ENCODE measurements at places on chromosomes 5 and 9.

DNA sequence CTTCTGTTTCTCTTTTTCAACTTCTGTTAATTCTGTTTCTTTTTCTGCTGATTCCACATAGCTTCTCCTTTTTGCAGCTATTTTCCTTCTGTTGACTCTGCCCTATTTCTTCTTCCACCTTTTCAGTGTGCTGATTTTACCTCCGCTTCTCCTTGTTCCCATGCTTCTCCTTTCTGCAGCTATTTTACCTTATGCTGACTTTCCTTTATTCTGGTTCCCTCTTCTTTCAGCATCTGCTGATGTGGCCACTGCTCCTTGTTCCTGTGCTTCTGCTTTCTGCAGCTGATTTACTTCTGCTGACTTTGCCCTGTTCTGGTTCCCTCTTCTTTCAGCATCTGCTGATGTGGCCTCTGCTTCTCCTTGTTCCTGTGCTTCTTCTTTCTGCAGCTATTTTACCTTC is 58.8 kb downstream of the HACD4 start:
- no peaks in the 10 kb centered on the region for H3K36me3 ChIP-seq
- DNase-seq: no peak

GRCh38 chr9:2849941-2850340 is 6.0 kb upstream of the PUM3 start:
- no peaks in the 10 kb centered on the region for H3K27me3 ChIP-seq
- no peak overlapping the region for H3K27ac ChIP-seq
- H3K4me1 ChIP-seq: peaks cover 2% of the 10 kb centered on the region
- no peak overlapping the region for H3K4me3 ChIP-seq
- no peaks in the 10 kb centered on the region for H3K36me3 ChIP-seq

GRCh38 chr9:72444435-72444834 is 77.0 kb upstream of the TMC1 start:
- peaks cover 14% of the 10 kb centered on the region for H3K4me1 ChIP-seq
- no peak overlapping the region for H3K4me3 ChIP-seq
- H3K36me3 ChIP-seq: no peaks in the 10 kb centered on the region

DNA sequence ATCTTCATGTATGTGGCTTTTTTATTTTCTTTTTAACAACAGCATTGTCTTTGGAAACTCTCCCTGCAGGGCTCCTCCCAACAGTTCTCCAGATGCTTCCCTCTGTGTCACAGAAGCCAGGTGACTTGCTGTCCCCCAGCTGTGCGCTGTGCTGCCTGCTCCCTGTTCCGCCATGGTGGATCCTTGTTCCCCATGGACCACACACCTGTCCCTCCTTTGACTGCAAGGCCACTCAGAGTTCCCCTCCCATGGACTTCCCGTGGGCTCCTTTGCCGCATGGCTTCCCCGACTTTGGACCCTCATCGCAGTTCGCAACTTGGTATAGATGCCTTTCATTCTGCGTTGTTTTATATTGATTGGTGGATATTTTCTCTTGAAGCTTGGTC is 18.6 kb downstream of the ANKRD33B start:
- no peak overlapping the region for H3K4me3 ChIP-seq
- DNase-seq: no peak
- no peaks in the 10 kb centered on the region for H3K4me1 ChIP-seq
- H3K27ac ChIP-seq: no peak overlapping the region
- no peaks in the 10 kb centered on the region for H3K27me3 ChIP-seq
- H3K36me3 ChIP-seq: no peaks in the 10 kb centered on the region

DNA sequence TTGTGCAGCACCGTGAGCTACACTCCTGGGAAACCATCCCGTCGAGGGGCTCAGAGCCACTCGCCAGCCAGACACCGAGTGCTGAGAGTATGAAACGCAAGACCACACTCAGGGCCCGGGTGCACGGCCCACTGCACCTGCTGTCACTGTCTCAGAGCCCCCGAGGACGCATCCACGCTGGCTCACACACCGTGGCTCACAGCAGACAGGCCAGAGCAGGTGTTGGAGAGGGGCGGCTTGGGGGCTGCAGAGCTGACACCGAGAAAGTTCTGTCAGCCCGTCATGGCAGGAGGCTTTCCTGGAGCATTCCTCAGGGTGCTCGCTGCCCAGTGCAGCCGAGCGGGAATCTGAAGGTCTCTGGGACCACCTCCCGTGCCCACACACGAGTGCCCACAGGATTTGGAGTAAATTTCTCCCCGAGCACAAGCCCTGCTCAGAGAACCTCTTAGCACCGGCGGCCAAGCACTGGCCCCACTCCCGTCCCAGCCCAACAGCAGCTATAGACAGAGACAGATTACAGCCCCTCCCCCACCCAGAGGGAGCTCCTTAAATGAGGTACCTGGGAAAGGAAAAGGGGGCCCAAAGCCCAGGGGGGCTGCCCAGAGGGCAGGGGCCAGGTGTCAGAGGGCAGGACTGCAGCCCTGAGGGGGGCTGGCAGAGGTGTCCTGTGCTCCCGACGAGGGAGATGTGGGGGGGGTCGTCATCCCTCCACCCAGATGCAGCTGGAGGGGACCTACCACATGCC is 56.0 kb upstream of the SARDH start:
- H3K27me3 ChIP-seq: no peaks in the 10 kb centered on the region
- no peaks in the 10 kb centered on the region for H3K36me3 ChIP-seq
- H3K4me3 ChIP-seq: no peak overlapping the region
- H3K27ac ChIP-seq: no peak overlapping the region
